ENCODE measurements at places on chromosomes 3 and 15.

- no peak for DNase-seq
Observed at GRCh38 chr3:24494618-24495325, at the start of gene THRB. THRB (minus strand) TSS chr3:24494850.

GRCh38 chr15:71136793-71137518 lies 21.7 kb downstream of the THSD4 start:
- no peak for DNase-seq

GRCh38 chr15:37625576-37625975 lies 308.9 kb upstream of the TMCO5A start:
- DNase-seq = no peak

- no peak for DNase-seq
Observed at GRCh38 chr3:134056464-134056891, 26.8 kb upstream of the SLCO2A1 start.

DNA sequence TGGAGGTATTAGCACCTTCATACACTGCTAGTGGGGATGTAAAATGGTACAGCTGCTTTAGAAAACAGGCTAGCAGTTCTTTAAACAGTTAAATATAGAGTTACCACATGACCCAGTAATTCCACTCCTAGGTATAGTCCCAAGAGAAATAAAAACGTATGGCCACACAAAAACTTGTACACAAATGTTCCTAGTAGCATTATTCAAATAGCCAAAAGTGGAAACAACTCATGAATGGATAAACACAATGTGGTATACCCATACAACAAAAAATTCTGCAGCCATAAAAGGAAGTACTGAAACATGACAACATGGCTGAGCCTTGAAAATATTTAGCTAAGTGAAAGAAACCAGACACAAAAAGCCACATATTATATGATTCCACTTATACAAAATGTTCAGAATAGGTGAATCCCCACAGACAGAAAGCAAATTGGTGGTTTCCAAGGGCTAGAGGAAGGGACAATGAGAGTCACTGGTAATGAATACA lies 40.8 kb upstream of the KLF13 start:
- DNase-seq = no peak

GRCh38 chr15:48637639-48638038 lies 7.9 kb downstream of the FBN1 start:
- no peak for DNase-seq

GRCh38 chr3:79917561-79917960 lies 149.8 kb upstream of the ROBO1 start:
- no peak for DNase-seq

DNA sequence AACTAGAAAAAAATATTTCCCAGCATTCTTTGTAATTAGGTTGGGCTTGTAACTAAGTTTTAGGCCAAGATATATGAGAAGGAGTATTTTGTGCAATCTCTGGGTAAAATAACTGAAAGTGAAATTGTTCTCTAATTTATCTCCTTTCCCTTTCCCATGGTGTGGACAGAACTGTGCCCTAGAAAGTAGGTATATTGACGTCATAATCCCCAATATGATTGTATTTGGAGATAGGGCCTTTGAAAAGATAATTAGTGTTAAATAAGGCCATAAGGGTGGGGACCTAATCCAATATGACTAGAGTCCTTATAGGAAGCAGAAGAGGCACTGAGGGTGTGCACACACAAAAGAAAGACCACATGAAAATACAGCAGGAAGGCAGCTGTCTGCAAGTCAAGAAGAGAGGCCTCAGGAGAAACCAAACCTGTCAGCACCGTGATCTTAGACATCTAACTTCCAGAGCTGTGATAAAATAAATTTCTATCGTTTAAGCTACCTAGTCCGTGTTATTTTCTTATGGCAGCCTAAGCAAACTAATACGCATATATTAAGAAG lies 106.6 kb downstream of the KCNH8 start:
- DNase-seq = no peak
